Muscle of leg (tissue), 16 donors: ENCODE measurements at places on chromosomes 4 and X. TPM values are rescaled to one million over a fixed set of nuclear protein-coding genes. Genes with fewer than 3 reads are reported as not detected.

GRCh38 chr4:76909711-76910110 lies 11.8 kb upstream of the SOWAHB start:
- no peak for DNase-seq

- no peak for DNase-seq
Measured at GRCh38 chr4:123843137-123843536, 446.5 kb downstream of the SPRY1 start.

DNA sequence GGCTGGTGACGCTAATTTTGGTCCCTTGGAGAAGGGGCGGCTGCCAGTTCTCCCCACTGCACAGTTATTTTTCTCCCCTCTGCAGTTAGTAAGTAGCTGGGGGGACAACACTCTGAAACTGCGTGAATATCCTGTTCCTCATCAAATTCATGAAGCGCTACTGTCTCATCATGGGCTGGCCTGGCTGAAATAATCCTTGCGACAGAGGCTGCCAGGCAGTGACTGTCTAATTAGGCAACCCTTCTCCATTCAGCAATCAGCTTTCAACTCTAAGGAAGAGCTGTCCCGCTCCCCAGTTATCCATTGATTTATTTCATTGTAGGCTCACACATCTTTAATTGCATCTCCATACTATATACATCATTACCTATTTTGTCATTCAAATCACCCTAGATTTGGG lies 8.2 kb downstream of the SH3TC1 start:
- no peak for DNase-seq

GRCh38 chr4:56468097-56468422 lies 643 bp downstream of the SRP72 start:
- no peak for DNase-seq

The CBR4 gene
- 17.5 TPM for polyA plus RNA-seq

The HS6ST2 gene
- polyA plus RNA-seq = 52.3 TPM

The ZNF275 gene
- 7.8 TPM for polyA plus RNA-seq
